ENCODE measurements at places on chromosomes 13 and 19.

DNA sequence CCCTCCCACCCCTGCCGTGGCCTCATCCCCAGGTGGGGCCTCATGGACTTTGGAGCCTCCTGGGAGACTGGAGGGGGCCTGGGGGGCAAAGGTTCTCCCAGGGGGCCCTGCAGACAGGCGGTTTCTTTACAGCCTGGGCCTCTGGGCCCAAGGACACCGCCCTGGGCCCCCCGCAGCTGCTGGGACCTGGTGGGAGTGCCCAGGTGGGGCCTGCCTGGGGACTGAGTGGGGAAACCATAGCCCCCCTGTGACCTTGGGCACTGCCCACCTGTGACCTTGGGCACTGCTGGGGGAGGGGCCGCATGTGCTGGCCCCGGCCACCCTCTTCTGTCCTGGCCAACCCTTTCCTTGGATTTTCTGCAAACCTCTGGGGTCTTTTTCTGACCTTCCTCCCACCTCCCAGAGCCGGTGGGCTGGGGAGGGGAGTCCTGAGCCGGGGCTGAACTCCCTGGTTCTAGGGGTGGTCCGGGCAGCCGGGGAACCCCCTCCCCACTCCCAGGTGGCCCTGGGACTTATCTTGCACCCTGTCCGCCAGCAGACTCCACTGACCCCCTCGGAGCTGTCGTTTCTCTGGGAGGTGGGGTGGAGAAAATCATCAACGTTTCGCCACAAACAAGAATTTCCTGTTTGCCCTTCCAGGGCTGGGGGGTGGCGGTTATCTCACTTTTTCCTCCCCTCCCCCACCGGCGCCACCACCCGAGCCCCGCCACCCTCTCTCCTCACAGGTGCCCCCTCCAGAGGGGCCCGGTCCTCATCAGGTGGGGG is 27.0 kb downstream of the ARID3A start:
- DNase-seq, result peak; percentile 88

DNA sequence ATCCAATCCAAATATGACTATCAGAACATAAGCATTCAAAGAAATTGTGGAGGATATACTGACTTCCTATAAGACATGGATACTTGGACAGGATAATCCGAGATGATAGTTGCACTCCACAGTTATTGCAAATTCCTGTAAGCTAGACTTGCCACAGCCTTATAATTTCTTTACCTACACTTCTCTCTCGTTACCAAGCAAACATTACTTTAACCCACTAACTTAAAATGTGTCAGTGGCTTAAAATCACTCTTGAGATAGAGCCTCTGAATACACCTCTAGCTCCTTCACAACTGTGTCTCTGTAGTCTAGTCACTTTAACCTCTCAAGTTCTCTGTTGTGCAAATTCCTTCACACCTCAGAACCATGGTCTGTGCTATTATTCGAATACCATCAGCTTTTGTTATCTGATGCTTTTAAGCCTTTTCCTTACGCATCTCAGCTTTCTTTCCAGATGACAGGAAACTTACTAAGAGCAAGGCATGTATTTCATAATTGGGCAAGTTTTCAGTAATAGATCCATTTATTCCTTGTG is 474.9 kb upstream of the MIR17HG start:
- no peak for DNase-seq

- no peak for DNase-seq
These were observed 646.0 kb upstream of the SLITRK6 start for GRCh38 chr13:86445206-86445605.

DNA sequence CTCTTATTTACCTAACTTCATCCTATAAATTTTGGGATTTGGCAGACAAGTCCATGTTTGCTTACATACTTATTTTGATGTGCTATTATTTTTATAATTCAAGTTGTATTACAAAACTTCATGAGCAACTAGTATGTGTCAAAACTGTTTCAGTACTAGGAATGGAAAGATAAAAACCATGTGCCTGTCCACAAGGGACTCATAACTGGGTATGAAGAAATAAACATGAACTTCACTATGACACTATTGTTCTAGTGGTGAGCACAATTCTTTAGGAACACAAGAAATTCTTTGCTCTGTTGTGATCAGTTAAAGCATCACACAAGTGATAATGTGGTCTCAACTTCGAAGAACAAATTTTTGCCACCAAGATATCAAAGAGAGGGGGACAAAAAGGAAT is 97.5 kb upstream of the FBXL3 start:
- no peak for DNase-seq

DNA sequence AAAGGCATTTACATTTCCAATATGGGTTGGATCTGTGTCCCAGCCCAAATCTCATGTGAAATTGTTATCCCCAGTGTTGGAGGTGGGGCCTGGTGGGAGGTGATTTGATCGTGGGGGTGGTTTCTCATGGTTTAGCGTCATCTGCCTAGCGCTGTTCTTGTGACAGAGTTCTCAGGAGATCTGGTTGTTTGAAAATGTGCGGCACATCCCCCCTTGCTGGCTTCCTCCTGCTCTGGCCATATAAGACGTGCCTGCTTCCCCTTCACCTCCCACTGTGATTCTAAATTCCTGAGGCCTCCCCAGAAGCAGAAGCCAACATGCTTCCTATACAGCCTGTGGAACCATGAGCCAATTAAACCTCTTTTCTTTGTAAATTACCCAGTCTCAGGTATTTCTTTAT is 126.2 kb upstream of the FNDC3A start:
- DNase-seq, result no peak

DNA sequence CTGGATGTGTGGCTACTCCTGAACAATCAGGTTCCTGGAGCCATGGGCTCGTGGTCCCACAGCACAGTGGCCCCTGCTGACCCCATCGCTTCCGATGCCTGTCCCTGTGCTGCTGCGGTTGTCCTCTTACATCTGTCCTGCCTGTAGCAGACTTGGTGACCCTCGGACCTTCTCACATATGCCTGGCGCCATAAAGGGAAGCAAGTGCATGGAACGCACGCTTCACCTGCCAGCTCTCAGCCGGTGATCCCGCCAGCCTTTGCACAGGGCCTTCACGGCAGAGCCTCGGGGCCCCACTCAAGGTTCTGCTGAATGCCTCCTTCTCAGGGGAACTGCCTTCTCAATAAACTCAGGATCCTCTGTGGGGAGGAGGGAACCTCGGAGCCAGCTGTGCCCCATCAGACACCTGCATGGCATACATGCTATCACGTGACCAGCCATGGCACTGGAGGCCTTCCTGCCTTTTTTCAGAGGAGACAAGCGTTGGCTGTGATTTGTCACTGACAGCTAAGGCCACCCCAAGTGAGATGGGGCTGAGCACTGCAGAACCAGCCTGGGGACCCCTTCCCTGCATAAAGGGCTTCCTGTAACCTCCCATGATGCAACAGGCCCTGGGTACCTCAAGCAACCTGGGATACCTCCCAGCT is 24.3 kb downstream of the PEPD start:
- DNase-seq, result no peak

DNA sequence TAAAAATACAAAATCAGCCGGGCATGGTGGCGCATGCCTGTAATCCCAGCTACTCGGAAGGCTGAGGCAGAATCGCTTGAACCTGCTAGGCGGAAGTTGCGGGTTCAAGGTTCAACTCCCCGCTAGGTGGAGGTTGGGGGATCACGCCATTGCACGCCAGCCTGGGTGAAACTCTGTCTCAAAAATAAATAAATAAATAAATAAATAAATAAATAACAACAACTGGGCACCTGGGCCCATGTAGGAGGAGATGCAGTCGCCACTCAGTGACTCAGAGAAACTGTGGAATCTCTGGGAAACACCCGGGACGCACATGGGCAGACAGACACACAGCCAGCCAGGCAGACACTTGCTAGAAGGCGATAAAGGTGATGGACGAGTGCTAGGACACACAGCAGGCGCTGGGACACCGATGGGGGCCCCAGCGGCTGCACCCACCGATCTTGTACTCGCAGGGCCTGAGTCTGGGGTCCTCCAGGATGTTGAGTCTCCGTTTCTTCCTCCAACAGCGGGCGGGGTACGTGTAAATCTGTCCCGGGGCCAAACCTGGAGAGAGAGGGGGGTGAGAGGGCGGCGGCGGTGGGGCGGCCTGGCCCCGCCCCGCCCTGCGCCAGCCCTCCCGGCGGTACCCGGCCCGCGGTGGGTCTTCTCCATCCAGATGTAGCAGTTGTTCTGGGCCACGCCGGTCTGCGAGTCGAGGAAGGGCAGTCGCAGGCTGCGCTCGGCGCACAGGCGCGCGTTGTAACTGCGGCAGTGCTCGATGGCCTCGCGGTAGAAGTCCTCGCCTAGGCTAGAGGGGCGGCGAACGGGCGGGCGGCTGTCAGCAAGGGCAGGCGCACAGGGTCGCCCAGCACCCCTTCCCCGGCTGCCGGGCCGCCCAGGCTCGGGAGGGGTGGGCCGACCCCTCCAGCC is 1.8 kb downstream of the DPF1 start:
- DNase-seq, result peak; percentile 64

- DNase-seq, result peak; percentile 14
These were observed 10.8 kb downstream of the CLN5 start for GRCh38 chr13:77002590-77003190.

GRCh38 chr13:35524171-35524570 is 47.7 kb upstream of the MAB21L1 start:
- DNase-seq, result no peak
